ENCODE measurements at places on chromosomes 1 and 21. TPM values are rescaled to one million over a fixed set of nuclear protein-coding genes. Genes with fewer than 3 reads are reported as not detected.

- H3K4me3 ChIP-seq: no peak overlapping the region
- H3K4me1 ChIP-seq: no peaks in the 10 kb centered on the region
- no peaks in the 10 kb centered on the region for H3K36me3 ChIP-seq
Measured at GRCh38 chr1:203702130-203702577, 62.8 kb upstream of the LAX1 start.

DNA sequence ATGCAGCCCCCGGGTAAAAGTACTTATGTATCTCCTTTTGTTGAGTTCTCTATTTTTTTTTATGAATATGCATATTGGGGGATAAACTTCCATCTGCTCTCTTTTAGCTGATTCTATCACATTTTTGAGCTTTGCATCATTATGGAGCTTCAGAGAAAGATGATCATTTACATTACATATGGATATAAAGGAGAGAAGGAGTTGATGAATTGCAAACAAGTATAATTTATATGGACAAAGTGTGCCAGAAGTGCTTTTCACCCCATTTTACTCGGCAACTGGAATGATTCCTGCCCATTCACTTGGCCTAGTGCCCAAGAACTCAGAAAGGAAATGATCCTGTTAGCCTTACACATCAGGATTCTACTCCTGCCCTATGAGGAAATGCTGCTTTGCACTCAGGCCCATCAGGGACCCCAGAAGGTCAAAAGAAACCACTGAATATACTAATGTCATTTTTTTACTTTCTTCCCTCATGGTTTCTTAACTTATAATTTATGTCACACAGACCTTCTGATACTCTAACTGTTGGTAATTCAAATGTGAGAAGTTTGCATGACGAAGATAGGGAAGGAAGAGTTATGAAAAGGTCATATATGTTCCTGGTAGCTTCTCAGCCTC, 65.6 kb downstream of the SAMSN1 start:
- no peaks in the 10 kb centered on the region for H3K27me3 ChIP-seq
- no peak overlapping the region for H3K27ac ChIP-seq
- H3K4me1 ChIP-seq: no peaks in the 10 kb centered on the region
- no peak overlapping the region for H3K4me3 ChIP-seq

GRCh38 chr1:231407547-231408396, 14.3 kb downstream of the EGLN1 start:
- peak overlapping the region; percentile 39 for H3K27ac ChIP-seq
- DNase-seq: no peak
- no peaks in the 10 kb centered on the region for H3K4me1 ChIP-seq
- H3K36me3 ChIP-seq: no peaks in the 10 kb centered on the region
- H3K27me3 ChIP-seq: no peaks in the 10 kb centered on the region
- H3K4me3 ChIP-seq: no peak overlapping the region

- H3K4me3 ChIP-seq: no peak overlapping the region
- no peaks in the 10 kb centered on the region for H3K27me3 ChIP-seq
- no peaks in the 10 kb centered on the region for H3K36me3 ChIP-seq
- no peaks in the 10 kb centered on the region for H3K4me1 ChIP-seq
- DNase-seq: no peak
Measured at GRCh38 chr1:60111716-60112115, 38.1 kb upstream of the C1orf87 start.

GRCh38 chr1:113812661-113813135, 422 bp upstream of the RSBN1 start:
- H3K4me1 ChIP-seq: no peaks in the 10 kb centered on the region

- H3K36me3 ChIP-seq: no peaks in the 10 kb centered on the region
- no peak for DNase-seq
- H3K27ac ChIP-seq: no peak overlapping the region
- no peaks in the 10 kb centered on the region for H3K27me3 ChIP-seq
- no peak overlapping the region for H3K4me3 ChIP-seq
Measured at GRCh38 chr1:184027826-184028695, 9.5 kb downstream of the COLGALT2 start.

DNA sequence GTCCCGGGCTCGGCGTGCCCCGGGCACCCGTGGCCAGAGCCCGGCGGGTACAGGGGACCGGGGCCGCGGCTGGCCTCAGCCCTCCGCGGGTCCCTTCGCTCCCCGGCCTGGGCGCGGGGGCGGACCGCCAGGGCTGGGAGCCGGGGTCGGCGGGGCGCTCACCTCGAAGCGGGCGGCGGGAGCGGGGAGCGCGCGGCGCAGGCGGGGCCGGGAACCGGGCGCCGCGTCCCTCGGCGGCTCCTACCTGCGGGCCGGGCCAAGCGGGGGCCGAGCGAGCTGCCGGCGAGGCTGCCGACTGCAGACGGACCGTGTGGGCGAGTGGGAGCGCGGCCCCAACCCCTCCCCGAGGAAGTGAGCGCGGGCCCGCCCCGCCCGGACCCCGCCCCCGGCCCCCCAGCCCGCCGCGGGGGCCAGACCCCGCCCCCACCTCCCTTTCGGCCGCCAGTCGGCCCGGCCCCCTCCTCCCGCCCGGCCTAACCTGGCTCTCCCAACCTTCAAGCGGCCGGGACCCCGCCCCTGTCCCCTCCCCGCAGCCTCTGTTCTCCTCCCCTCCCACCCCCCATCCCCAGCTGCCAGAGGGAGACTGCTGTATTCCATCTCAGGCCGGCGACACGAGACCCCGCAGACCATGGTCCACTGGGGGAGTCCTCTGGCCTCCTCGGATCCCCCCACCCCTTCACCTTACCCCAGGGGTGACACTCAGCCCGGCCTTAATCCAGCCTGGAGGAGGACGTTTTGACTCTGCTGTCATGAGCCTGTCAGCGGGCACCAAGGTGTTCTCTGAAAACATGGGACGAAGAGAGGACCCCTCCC, at the start of gene FHL3:
Gene FHL3, minus strand, starts transcription at position 320 of the 813 bp plus-strand sequence. CDS start 6,102 bp downstream, outside the sequence.
- peaks cover 5% of the 10 kb centered on the region for H3K4me1 ChIP-seq
- peak; percentile 56 for DNase-seq
- H3K27me3 ChIP-seq: no peaks in the 10 kb centered on the region

GRCh38 chr1:88698140-88698539, 14.1 kb downstream of the PKN2 start:
- no peaks in the 10 kb centered on the region for H3K27me3 ChIP-seq
- H3K4me1 ChIP-seq: no peaks in the 10 kb centered on the region
- H3K27ac ChIP-seq: no peak overlapping the region

GRCh38 chr21:46500224-46500861, 41.7 kb downstream of the DIP2A start:
- no peak for DNase-seq
- H3K4me3 ChIP-seq: no peak overlapping the region
- H3K4me1 ChIP-seq: no peaks in the 10 kb centered on the region
- no peak overlapping the region for H3K27ac ChIP-seq

Gene LAMTOR2
- 60.7 TPM for total RNA-seq

Gene RNU1-1
- total RNA-seq: under 0.01 TPM

Gene MTARC1
- 32.1 TPM for total RNA-seq

Gene CR1
- 3.7 TPM for total RNA-seq

Gene FOXD2
- total RNA-seq: 0.33 TPM

Gene TNNT2
- 2.6 TPM for total RNA-seq

All from breast epithelium (tissue), 4 donors.